Effector memory CD4-positive, alpha-beta T cell (primary cell): ENCODE measurements at places on chromosomes 7 and 10.
A peak's percentile ranks its signal among the peaks of the same experiment; 100 is the strongest.

DNA sequence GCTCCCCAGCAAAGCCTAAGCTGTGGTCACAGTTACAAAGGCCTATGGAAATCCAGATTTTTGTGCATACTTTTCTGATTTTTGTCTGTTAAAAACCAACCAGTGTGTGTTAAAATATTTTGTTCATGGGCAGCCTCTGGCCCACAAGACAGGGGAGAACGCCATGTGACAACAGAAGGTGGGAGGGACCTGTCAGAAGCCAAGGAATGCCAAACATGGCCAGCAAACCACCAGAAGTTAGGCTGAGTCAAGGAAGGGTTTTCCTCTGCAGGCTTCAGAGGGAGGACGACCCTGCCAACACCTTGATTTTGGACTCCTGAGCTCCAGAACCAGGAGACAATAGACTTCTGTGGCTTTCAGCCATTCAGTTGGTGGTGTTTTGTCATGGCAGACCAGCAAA is 127.3 kb downstream of the CUL2 start:
- no peak for DNase-seq

DNA sequence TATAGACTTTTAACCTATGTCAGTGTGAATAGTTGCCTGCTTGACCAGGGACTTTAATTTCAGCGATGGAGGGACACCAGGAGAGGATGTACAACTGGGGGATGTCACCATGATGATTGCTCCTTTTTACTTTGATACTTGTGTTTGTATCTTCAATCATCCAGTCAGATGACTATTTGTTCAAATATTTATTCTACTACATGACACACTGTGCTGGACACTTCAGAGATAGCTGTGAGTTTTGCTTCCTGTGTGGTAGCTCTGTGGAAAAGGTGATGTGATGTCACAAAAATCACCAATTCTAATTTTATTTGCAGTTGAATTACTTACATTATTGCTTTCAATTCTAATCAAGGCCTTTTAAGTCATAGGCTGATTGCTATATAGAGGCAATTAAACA is 62.7 kb upstream of the CREB5 start:
- no peak for DNase-seq

DNA sequence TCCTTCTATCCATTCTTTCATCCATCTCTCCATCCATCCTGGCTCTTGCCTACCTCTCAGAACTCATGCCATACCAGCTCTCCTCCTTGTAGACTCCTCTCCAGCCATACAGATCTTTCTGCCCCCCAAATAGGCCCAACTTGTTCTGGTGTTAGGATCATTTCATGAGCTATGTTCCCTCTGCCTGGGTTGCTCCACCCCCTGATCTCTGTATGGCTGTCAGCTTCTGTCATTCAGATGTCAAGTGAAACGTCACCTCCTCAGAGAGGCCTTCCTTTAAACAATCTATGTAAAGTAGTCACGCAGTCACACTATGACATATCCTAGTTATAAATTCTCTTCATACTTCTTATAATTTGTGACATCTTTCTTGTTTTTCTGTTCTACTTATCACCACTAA is 42.3 kb upstream of the PNLIPRP3 start:
- no peak for DNase-seq

DNA sequence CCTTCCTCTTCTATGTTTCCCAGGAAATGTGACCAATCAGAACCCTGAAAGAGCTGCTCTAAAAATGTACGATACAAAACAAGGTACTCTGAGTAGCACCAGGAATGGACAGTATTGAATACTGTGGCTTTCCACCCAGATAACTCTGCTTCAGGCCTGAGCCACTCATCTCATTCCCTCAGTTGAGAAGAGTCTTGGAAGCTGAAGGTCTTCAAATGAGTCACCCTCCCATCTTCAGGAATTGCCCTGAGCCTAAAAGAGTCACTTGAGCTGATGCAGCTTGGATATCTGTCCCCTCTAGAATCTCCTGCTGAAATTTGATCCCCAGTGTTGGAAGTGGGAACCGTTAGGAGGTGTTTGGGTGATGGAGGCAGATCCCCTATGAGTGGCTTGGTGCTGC is 210.4 kb downstream of the DGKI start:
- DNase-seq, result no peak

- no peak for DNase-seq
Observed at GRCh38 chr7:132996581-132997242, 85.2 kb downstream of the CHCHD3 start.

- DNase-seq, result peak; percentile 6
Observed at GRCh38 chr10:96229568-96230030, 41.8 kb downstream of the BLNK start.

DNA sequence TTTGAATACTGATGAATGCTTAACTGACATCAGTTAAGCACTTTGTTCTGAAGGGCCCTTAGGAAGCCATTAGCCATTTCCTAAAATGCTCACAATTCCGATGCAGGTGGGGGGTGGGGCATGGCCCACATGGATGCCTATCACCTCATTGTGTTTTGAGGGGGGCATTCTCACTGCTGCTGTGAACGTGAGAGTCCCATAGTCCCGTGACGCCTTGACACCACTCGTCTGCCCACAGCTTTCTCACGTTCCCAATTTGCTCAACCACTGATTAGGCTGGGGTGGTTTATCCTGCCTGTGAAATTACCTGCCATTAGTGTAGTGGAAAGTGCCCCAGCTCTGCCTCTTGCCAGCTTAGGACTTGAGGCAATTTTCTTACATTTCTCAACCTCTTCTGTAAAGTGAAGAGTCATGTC is 31.9 kb downstream of the DUSP5 start:
- peak; percentile 49 for DNase-seq

DNA sequence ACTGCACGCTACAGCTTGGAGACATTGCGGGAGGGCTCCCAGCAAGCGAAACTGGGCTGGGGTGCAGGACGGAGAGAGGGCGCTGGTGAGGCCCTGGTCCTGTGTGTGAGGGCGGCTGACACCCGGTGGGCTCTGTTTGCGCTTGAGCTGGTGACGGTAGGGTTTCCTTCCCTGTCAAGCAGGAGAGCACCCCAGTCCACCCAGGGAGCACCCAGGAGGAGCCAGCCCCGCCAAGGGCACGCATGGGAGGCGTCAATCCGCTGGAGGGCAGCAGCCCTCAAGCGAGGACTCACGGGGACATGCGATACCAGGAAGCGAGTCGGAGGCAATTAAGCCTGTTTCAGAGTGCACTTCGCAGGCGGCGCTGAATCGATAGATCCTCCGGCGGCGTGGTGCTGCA is 109.4 kb downstream of the MAD1L1 start:
- DNase-seq, result no peak

DNA sequence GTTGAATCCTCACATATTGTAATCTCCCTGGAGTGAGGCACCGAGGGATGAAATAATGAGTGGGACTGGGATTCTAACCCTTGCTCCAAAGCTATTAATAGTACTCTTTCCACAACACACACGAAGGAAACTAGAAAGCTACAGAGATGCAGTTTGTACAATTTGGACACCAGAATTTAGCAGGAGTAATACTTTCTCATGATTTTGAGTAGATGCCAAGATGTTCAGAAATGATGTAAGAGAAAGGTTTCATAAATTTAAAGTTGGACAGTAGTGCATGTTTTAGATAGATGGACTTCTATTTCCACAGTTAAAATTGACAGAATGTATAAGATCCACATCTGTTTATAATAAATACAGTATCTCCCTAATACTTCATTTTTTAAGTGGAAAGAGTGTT is 46.5 kb downstream of the PRR15 start:
- no peak for DNase-seq

GRCh38 chr7:47087866-47088265 is 494.0 kb downstream of the TNS3 start:
- no peak for DNase-seq

GRCh38 chr7:149468208-149468607 is 7.3 kb upstream of the ZNF777 start:
- no peak for DNase-seq

GRCh38 chr10:88875081-88875480 is 5.0 kb upstream of the STAMBPL1 start:
- DNase-seq, result no peak

- DNase-seq, result no peak
Observed at GRCh38 chr7:36129048-36129534, 24.0 kb upstream of the EEPD1 start.

GRCh38 chr7:123836656-123837055 is 8.3 kb upstream of the HYAL4 start:
- no peak for DNase-seq

DNA sequence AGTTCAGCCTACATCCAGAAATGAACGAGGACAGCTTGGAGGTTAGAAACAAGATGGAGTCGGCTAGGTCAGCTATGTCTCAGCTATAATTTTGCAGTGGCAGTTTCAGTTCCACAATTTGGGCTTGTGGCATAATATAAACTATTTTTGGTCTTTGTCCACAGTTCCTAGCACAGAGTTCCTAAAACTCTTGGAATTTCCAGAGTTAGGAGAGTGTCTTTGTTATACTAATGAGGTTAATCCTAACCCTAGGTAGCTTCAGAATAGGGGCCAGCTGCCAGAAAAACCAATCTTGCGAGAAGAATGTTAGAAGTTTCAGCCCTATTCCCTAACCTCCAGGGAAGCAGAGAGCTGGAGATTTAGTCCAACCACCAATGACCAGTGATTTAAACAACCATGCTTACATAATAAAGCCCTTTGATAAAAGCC is 131.9 kb downstream of the AKR1D1 start:
- no peak for DNase-seq

- DNase-seq, result no peak
Observed at GRCh38 chr10:8254350-8254749, 199.9 kb downstream of the GATA3 start.

- no peak for DNase-seq
Observed at GRCh38 chr10:90916392-90917237, 4.3 kb downstream of the ANKRD1 start.

- DNase-seq, result no peak
Observed at GRCh38 chr7:139511315-139511714, 12.2 kb upstream of the CLEC2L start.

DNA sequence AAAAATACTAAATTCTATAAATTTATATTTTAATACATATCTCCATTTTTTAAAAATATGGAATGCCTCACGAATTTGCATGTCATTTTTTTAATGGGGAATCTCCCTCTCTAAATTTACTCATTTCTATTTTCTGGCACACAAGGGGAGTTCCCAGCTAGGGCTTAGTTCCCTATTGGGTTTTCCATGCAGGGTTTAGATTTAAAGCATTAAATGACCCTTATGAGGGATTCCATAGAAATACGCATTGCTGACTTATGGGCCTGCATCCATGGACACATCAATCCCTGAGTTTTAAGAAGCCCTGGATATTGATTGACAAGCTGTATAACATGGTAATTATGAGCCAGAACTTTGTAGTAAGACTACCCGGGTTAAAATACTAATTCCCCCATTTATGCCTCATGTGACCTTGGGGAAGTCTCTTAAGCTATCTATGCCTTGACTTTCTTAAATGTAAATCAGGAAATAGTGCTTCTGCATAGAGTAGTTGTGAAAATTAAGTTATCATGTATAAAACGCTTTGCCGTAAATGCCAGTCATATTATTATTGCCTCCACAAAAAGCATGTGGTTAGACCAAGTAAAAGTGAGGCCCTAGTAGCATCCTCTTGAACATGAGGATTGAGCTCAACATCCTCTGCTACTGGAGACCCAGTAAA is 78.8 kb upstream of the ANKRD1 start:
- no peak for DNase-seq

- no peak for DNase-seq
Observed at GRCh38 chr10:96904648-96905047, 72.5 kb downstream of the LCOR start.

DNA sequence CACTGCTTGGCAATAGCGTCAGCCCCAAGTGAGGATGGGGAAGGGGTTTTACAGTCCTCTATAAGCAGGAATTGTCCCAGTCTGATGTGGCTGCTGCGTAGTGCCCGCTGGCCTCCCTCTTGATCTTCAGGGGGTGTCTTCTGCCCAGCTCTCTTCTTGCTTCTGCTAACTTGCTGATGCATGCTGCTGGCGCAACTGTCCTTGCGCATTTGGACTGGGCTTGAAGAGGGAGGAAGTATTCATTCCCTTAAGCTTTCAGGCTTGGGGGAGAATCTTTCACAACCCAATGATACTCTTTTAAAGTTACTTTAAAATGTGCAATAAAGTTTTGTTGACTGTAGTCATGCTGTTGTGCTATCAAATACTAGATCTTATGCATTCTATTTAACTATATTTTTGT is 10.3 kb downstream of the GALNT11 start:
- DNase-seq, result no peak

GRCh38 chr7:150778738-150779301 is 21.3 kb downstream of the TMEM176B start:
- DNase-seq, result peak; percentile 64

DNA sequence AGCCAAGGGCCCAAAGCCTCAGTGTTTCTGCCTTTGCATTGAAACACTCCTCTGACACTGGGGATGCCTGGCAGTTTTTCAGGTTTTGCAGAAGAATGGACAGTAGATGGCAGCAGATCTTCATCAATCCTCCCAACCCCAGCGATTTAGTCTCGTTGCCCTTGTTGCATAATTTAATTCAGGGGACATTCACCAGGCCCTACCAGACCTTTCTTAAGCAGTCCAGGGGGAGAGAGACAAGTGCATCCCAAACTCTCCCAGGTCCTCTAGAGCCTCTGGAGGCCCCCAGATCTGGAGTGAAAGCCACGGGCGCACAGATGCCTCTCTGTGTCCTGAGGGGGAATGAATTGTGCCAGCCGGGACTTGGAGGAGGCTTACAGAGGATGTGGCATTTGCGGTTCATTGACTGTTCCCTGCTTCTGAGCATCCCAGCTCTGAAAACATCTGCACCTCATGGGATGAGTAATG is 29.6 kb downstream of the MINDY4 start:
- no peak for DNase-seq

DNA sequence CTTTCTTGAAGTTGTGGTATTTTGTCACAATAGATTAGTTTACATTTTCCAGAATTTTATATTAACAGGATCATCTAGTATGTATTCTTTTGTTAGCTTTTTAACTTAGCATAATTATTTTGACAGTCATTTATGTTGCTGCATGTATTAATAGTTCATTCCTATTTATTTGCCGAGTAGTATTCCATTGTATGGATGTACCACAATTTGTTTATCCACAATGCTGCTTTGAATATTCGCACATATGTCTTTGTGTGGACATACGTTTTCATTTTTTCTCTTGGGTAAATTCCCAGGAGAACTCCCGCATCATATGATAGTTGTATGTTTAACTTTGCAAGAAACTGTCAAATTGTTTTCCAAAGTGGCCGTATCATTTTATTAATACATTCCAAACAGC is 115.7 kb downstream of the CPEB3 start:
- DNase-seq, result no peak

- no peak for DNase-seq
Observed at GRCh38 chr7:105840981-105841749, 35.2 kb downstream of the ATXN7L1 start.

GRCh38 chr10:109877546-109877945 is 45.8 kb downstream of the XPNPEP1 start:
- no peak for DNase-seq
